ENCODE measurements at places on chromosomes 4 and X.

GRCh38 chrX:132631579-132632232 is 142.9 kb upstream of the MBNL3 start:
- no peak for DNase-seq

DNA sequence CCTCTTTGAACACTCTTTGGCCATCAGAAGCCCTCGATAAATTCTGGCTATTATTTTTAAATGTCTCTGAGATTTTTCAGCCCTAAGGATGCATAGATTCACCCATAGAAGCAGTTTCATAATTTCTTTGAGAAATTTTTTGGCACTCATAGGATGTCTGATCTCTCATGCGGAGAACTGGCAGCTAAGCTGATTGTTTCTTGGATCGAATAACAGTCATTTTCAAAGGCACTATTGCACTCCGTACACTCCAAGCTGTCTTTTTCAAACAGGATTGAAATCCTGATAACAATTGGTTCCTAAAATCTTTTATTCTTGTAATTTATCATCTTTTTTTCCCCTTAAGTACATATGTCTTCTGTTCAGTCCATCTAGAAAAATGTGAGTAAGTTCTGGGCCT is 411.9 kb downstream of the SPOCK3 start:
- no peak for DNase-seq

GRCh38 chr4:85722807-85723206 is 247.9 kb downstream of the ARHGAP24 start:
- DNase-seq: no peak

DNA sequence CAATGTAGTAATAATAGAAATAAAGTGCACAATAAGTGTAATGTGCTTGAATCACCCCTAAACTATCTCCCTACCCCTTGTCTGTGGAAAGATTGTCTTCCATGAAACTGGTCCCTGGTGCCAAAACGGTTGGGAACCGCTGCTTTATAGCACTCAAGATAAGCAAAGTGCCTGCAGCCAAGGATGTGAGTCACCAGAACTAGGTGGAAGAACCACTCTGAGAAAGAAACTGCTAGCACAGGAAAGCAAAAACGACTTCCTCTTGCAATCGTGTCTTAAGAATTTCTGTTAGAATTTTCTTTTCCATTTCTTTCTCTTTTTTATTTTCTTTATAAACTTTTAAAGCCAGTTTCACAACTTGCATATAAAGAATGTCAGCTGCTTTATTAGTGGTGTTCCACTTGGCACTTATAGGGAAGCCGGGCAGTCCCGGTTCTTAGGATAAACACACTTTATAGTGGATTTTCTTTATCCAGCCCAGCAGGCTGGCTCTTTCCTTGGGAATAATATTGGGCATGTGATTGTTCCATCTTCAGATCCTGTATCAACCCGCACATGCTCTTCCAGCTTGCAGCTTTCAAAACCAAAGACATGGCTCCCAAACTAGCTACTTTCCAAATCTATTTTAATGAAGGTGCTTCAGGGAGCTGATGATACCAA is 32.3 kb upstream of the CXCL8 start:
- peak; percentile 42 for DNase-seq

GRCh38 chr4:189364032-189364449 is 576.6 kb upstream of the FRG1 start:
- DNase-seq: no peak

- no peak for DNase-seq
Measured at GRCh38 chr4:2941138-2942036, 21.8 kb downstream of the NOP14 start.

DNA sequence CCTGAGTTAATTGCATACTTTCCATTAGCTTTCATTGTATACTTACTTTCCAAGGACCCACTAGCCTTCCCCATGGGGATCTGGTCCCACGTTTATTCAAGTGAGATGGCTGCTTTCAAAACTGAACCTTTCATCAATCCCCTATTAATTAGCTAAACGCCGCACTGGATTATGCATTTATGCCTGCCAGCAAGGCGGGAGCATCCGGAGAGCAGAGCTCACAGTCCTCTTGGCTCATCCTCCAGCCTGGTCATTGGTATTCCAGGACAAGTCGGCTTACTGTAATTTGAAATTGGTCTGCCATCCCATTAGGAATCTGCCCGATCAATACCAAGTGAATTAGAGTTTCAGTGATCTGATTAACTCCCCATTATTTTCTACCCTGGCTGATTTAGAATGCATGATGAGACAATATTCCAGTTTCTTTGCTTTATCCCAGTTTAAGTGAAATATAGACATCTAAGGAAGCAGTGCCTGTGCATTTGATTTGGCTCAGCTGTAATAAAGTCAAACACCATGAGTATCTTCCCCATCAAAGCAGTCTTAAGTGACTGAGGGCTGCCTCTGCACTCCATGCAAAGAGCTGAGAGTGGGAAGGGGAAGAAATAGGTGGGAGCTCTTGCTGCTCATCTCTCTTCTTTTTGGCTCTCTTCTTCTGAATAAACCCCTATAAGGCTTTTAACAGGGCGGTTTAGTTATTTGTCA is 411.4 kb downstream of the GPAT3 start:
- DNase-seq: no peak

DNA sequence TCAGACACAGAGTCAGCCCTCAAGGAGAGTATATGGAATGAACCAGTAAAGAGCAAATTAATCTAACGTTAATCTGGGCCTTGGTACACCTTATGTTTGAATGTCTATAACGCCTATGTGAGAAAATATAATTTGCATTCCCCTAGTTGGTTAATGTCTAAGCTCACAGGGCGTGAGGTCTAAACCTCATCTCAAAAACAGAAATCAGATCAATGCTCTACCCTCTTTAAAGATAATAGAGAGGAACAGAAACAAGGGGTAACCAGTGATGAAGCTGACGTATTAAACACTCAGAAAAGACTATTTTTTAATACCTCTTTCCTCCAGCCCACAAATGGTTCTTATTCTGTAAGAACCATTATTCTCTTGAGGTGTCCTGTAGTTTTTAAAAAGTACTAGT is 369.2 kb upstream of the NOCT start:
- DNase-seq: no peak

GRCh38 chrX:435536-436122 is 48.9 kb upstream of the PPP2R3B start:
- DNase-seq: no peak

- DNase-seq: no peak
Measured at GRCh38 chr4:120844528-120844921, 78.0 kb downstream of the PRDM5 start.

- DNase-seq: no peak
Measured at GRCh38 chrX:38277136-38277535, 50.2 kb downstream of the RPGR start.

- no peak for DNase-seq
Measured at GRCh38 chrX:16516232-16516876, 133.6 kb upstream of the S100G start.

DNA sequence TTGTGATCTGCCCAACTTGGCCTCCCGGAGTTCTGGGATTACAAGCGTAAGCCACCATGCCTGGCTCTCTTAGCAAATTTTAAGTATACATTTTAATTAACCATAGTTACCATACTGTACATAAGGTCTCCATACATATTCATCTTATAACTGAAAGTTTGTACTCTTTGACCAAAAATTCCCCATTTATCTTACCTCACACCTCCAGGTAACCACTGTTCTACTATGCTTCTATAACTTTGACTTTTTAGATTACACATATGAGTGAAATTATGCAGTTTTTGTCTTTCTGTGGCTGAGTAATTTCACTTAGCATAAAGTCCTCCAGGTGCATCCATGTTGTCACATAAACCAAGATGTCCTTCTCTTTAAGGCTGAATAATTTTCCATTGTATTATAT is 17.4 kb downstream of the C4orf51 start:
- no peak for DNase-seq

DNA sequence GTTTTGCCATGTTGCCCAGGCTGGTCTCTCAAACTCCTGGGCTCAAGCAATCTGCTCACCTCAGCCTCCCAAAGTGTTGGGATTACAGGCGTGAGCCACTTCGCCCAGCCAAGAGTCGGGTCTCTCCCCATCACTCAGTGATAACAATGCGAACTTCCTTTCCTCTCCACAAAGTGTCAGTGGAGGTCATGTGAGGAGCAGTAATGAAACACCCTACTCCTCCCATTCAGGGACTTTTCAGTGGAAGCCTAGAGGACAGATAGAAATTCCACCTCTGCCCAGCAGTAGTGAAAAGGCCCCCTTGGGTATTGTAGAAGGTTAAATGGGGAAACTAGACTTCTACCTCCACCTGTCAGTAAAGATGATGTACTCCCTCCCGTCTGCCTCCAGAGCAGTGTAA is 141.9 kb upstream of the STK26 start:
- no peak for DNase-seq

GRCh38 chrX:13837290-13837745 is 20.4 kb upstream of the GPM6B start:
- no peak for DNase-seq

- peak; percentile 4 for DNase-seq
Measured at GRCh38 chr4:29927895-29928294, 792.3 kb upstream of the PCDH7 start.

- DNase-seq: no peak
Measured at GRCh38 chr4:14293582-14293981, 666.1 kb upstream of the BOD1L1 start.

DNA sequence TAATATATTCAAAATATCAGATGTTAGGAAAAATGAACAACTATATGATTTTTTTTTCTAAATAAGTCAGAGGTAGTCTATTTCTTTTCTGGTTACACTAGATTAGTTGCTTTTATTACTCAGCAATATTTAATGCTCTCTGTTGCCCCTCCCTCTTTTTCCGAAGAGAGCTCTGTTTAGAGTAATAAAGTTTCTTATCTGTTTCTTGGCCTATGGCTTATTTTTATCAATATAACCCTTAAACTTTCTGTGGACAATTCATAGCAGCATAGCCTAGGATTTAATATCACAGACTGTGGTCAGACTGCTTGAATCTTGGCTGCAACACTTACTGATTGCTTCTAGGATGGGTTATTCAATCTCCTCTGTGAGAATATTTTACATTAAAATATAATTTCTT is 2315.4 kb upstream of the AGA start:
- no peak for DNase-seq

GRCh38 chr4:55074386-55074785 is 51.0 kb downstream of the KDR start:
- DNase-seq: no peak

DNA sequence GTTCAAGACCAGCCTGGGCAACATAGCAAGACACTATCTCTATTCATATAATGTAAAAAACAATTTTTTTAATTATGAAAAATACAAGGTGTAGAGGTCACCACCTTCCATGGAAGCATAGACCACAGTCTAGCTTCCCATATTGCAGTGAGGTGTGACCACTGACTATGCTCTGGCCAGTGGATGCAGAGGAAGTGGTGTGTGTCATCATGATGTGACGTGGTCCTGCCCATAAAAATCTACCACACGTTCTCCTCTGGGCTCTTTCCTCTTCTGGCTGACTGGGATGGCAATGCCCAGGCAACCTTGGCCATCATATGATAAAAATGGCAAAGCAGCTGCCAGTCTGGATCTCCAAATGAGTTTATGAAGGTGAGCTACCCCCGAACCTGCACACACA is 65.7 kb downstream of the RBM47 start:
- DNase-seq: peak; percentile 29

DNA sequence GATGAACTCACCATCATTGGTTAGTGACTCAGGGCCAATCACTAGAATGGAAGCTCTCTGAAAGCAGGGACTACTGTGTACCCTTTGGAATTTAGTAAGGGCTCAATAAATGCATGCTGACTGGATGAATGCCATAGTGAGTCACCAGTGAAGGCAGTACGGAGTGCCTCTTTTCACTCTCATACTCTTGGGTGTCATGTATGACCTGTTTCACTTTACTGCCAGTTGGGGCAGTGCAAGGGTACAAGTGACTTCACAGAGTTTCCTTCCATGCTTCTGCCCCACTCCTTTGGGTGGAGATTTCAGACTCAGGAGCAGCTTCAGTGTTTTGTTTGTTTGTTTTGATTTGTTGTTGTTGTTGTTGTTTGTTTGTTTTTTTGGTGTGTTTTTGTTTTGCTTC is 57.7 kb downstream of the SOX3 start:
- DNase-seq: no peak

GRCh38 chrX:45202171-45202570 is 1.5 kb upstream of the DIPK2B start:
- DNase-seq: no peak

DNA sequence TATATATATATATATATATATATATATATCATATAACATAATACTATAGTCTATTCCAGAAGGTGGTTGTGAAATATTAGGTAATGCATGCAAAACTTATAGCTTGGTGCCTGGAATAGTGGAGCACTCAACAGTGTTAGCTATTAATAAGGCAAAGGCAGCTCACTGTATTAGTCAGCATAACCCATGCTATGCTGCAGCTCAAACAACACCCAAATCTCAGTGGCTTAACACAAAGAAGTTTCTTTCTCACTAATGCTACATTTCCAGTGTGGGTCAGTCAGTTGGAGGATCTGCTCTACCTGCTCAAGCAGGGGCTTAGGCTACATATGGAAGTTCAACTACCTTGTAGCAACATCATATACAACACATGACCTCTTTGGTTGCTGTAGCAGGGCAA is 5.2 kb upstream of the RPGR start:
- DNase-seq: no peak

GRCh38 chrX:119474615-119475388 is 6.6 kb downstream of the SLC25A5 start:
- DNase-seq: no peak

DNA sequence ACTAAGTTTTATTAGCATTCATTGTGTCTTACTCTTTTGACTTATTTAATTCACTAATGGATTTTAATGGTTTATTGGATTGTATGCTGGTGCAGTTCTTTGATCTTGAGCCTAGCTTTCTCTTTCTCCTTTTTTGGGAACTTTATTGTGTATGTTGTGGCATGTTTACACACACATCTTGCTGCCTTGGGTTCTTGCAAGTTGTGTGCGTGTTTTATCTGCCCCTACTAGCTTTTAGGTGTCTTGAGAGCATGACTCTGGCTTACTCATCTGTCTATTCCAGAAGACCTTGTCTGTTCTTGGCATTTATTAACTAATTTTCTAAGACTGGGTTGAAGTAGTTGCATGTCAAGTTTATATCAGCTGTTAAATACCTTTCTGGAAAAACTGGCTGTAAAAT is 2.7 kb downstream of the TMEM165 start:
- no peak for DNase-seq

- DNase-seq: no peak
Measured at GRCh38 chr4:1730532-1731135, 9.3 kb downstream of the TACC3 start.

DNA sequence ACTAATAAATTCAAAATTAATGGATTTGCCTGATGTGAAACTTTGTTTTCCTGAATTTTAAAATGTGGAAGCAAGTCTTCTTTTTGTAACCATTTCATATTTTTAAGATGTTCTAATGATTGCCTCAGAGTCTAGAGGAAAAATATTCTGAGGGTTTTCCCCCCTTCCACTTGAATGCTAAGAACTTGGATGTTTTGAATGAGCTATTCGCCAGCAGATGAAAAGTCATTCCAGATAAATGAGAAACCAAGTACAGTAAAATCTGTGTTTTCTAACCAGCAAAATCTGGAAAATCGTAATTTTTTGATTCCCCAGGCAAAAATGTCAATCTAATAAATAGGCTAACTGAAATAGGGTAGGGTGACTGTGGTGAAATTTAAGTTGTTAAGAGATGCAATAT is 45.6 kb downstream of the SLIT2 start:
- DNase-seq: no peak
